ENCODE measurements at places on chromosomes 6 and 20.

GRCh38 chr6:1792989-1793388, 183.3 kb downstream of the FOXC1 start:
- no peak for DNase-seq

DNA sequence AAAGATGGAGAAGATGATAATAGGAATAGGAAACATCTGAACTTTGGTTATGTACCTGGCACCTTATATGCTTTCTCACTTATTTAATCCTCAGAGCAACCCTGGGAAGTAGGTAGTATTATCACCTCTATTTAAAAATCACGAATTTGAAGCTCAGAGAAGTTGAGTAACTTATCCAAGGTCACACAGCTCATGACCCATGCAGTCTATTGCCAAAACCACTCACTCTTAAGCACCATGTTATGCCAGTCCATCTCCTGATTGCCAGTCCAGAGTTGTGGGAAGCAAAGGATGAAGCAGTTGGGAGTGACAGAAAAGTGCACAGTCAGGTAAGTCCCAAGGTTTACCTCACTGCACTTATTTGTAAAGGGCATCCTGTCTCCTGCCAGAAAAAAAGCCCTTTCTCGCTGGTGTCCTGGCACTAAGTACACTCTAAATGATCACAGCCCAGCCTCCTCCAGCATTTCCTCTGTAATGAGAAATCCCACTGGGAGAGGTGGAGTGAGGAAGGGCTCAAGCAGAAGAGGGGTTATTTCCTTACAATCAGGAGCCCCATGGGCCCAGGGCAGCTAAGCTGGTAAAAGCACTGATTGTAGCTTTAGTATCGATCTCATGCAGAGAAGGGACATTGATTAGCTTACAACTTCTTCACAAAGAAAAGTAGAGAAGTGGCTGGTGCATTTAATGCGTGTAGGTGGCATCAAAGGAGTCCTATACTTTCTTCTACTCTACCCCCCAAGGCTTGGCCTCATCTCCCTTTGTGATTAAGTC, 21.3 kb upstream of the SCGN start:
- DNase-seq: no peak

- DNase-seq: no peak
Measured at GRCh38 chr6:27994616-27995015, 37.6 kb downstream of the OR2B6 start.

- no peak for DNase-seq
Measured at GRCh38 chr6:69866351-69866769, at the start of gene COL19A1. COL19A1 (plus strand) TSS chr6:69866556; CDS start chr6:69879568, 13,012 bp downstream.

DNA sequence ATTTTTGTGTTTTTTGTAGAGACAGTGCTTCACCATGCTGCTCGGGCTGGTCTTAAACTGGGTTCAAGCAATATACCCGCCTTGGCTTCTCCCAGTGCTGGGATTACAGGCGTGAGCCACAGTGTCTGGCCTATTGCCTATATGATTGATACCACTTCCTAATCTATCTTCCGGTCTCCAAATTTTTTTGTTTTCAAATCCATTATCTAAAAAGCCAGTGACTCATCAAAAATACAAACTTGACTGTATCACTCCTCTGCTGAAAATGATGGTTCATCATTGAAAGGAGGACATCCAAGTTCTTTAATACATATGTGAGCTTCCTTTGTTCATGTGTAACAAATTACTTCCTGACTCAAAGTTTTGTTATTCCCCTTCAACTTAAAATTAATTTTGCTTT, 35.5 kb downstream of the FAM8A1 start:
- no peak for DNase-seq

- DNase-seq: no peak
Measured at GRCh38 chr20:16514140-16514539, 59.1 kb downstream of the KIF16B start.

DNA sequence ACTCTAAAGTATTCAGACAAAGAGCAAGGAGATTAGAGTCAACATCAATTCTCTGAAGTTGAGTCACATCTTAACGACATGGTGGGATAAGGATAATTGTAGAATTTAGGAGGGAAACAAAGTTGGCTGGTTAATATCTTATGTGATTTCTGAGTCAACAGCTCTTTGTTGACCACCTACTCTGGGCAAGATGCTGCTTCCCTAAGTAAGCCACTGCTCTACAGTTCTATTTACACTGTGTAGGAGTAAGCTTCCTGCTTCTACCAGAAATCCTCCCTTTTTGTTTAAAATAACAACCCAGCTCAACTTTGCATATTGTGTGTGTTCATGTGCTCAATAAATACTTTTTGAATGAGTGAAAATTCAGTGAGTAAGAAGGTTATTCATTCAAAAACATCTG, 3.1 kb downstream of the HS3ST5 start:
- no peak for DNase-seq
